ENCODE measurements at places on chromosomes 11 and 22.
A peak's percentile ranks its signal among the peaks of the same experiment; 100 is the strongest.

DNA sequence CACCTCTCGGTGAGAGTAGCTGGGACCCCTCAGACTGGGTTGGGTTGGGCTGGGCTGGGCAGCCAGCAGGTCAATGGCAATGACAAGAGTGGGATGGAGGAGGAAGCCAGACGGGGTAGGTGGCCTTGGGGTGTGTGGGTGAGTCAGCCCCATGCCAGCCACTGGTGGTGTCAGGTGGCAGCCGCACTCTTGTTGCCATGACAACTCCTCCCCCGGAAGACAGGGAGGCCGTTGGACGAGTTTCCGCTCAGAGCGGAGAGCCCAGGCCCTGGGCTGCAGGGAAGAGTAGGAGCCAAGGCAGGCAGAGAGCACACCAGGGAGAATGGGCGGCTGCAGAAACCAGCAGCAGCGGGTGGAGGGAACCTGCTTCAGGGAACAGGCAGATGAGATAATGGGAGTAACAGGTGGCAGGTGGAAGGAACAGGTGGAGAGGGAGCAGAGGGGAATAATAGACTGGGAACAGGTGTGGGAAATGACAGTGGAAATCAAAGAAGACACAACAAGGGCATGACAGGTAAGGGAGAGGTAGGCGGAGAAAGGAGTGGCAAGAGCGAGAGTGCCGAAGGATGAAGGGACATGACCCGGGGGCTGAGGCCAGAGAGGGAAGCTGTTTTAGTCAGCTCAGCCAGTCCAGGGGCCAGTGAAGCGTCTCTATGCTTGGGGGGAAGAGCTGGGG is 8.7 kb downstream of the SPTBN2 start:
- no peak for DNase-seq

GRCh38 chr22:40030026-40030757 is 35.4 kb downstream of the FAM83F start:
- DNase-seq: no peak

GRCh38 chr11:19345848-19346681 is 105.3 kb upstream of the E2F8 start:
- no peak for DNase-seq

DNA sequence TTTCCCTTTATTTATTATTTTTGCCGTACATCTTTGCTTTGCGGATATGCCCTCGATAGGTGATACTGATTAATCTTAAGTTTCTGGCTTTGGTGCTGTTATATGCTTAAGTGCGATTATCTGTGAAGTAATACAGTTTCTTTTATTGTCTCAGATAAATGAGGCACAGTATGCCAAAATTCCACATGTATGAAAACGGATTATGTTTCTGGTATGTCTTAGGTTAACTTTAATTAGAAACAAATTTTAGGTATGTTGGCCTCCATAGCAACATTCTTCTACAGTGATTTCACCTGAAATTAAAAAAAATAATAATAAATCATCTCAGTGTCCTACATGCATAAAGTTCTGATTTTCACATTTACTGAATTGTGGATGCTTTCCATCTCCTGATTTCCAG is 119.2 kb downstream of the ARHGAP42 start:
- DNase-seq: no peak

- DNase-seq: no peak
Observed at GRCh38 chr22:40838486-40838885, 18.0 kb downstream of the ST13 start.

DNA sequence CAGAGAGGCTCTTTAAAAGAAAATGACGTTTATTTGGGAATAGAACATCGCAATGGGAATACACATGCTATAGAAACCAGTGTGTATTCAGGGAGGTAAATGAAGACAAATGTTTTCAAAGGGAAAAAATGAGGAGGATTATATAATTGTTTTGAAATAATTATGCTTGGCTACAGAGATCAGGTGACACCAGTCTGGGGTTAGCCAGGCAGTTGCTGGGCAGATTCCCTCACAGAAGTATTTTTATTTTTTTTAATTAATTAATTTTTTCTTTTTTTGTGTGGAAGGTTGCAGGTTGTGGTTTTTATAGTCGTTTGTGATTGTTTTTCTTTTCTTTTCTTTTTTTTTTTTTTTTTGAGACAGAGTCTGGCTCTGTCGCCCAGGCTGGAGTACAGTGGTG is 5.6 kb upstream of the STARD10 start:
- DNase-seq: no peak

GRCh38 chr11:80638296-80638695 is 1197.5 kb upstream of the TENM4 start:
- DNase-seq: no peak

DNA sequence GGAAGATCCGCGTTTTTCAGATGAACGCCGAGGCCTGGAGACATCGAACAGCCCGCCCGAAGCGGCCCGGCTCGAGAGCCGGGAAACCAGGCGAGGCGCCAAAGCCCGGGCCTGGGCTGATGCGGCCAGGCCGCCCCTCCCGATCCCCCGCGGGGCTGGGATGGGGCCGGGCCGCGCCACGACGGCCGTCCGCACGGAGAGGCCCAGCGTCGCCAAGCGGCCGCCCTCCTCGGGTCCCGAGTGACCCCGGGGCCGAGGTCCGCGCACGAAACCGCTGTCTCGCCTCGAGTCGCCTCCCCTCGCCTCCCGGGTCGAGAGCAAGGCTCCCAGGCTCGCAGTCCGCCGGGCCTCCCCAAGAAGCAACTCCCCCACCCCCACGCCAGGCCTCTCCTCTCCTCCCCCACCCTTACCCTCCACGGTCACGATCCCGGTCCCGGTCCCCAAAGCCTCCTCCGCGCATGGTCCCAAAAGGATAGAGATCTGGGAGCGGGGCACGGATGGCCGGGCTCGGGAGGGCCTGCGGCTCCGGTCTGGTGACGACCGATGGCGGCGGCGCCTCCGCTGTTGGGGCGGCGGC is 482 bp downstream of the DDX17 start:
- DNase-seq: peak; percentile 38

DNA sequence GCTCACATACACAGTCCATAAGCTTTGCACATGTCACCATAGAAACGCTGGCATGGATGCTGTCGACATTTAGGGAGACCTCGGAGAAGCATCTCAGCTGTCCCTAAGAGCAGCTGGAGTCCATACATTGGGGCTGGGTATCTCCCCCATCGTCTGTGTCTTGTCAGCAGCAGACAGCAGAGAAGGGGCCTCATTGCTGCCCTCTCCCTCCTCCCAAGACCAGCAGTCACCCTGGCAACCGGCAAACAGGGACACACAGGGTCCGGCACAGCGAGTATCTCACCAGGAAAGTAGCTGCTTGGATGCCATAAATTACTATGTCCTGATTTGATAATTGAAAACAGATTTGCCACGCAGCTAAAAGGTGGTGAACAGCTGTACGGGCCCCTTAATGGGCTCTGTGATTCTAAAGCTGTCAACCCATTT is 84.4 kb downstream of the CD44 start:
- DNase-seq: no peak

GRCh38 chr11:119729581-119729927 is 554 bp upstream of the NECTIN1 start:
- no peak for DNase-seq

GRCh38 chr22:30371321-30371720 is 14.5 kb downstream of the CCDC157 start:
- no peak for DNase-seq

DNA sequence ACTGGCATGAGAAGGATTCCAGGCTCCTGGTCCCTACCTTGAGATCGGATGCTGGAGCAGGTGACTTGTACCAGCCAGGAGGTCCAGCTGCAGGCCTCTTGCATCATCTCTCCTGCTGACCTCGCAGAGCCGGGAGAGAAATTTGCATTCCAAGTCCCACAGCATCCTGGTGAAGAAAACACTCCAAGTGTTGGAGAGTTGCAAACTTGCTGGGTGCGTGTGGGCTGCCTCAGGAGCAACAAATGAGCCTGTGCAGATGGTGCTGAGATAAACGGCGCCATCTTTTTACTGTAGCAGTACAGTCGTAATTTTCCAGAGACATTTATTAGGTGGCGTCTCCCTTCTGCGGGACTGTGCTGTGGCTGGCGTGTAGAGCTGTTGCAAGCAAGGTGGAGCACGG is 32.1 kb upstream of the ZBTB16 start:
- DNase-seq: no peak

GRCh38 chr22:43217285-43218030 is 30.5 kb upstream of the TTLL12 start:
- no peak for DNase-seq

GRCh38 chr11:61904539-61905048 is 12.8 kb downstream of the RAB3IL1 start:
- DNase-seq: no peak

GRCh38 chr11:29305456-29306232 is 711.2 kb downstream of the KCNA4 start:
- no peak for DNase-seq

- no peak for DNase-seq
Observed at GRCh38 chr11:134459246-134460061, 47.4 kb upstream of the B3GAT1 start.

DNA sequence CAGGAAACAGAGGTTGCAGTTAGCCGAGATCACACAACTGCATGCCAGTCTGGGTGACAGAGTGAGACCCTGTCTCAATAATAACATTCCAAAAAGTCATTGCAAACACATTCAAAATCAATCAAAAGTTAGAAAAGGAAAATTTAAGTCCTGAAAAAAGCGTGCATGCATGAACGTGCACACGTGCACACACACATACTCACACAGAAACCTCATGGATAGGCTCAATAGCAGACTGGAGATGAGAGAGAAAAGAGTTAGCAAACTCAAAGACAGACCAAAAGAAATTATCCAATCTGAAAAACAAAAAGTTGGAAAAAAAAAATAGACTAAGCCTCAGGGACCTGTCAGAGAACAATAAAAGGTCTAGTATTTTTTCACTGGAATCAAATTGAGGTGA is 1005.6 kb downstream of the TBC1D22A start:
- DNase-seq: no peak

- no peak for DNase-seq
Observed at GRCh38 chr11:126290887-126291286, 8.0 kb downstream of the TIRAP start.

DNA sequence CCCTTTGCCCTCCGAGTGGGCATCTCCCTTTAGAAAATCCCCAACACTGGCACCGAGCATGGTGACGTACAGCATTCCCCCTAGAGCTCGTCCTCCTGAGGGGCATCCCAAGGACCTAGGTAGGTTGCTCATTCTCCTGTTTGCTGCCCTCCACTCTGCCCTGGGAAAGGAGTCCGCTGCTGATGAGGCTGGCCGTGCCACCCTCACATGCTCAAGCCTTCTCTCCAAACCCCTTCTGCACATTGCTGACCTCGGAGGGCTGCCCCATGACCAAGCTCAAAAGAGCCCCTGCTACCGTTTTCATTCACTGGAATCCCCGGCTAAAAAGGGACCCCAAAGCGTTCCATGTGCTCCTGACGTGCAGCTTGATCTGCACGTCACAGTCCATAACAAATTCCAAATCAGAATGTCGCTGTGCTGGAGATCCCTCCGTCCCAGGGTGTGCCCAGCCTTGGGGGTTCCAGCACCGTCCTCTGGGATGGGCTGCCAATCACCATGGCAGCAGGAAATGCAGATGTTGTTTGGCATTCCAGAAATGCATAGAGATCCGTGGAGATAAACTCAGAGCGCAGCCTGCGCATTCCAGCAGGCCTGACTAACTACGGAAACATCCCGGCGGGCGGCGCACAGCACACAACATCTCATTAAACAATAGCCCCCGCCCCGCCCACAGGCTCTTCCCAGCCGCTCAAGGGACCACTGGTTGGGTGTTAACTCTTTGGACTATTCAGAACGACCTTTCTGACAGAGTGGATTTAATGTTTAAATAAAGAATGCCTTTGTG is 26.3 kb upstream of the GNB1L start:
- DNase-seq: no peak

DNA sequence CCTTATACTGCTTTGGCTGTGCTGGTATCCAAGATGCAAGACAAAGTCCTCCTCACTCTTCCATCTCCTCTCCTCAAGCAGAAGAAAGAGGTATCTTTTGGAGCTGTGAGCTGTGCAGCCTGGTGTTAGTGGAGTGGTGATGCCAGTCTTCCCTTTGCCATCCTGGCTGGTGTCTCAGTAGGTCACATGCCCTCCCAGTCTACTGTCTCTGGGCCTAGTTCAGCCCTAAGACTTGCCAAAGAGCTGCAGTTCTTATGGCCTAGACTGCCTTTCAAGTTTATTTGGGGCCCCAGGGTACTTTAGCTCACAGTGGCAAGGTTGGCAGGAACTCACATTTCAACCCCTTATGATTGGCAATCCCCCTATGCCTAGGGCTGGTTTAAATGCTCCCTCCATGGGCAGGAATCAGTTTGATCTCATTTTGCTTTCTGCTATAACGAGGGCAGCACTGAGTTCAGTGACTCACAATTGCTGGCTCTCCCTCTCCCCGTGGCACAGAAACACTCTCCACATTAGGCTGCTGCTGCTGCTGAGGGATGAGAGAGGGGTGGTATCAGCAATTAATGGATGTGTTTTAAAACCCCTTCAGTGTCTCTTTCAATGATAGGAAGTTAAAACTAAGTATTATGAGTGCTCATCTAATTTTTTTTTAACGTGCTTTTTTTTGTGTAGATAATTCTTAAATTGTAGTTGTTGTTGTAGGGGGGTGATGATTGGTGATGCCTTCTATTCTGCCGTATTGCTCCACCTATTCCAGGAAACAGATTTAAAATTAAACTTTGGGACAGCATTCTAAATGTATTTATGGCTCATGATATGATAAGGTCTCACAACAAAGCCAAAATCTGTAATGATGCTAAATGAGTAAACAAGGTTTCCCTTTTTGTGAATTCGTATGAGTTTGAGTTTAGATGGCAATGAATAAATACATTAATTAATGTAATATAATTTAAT is 1295.0 kb downstream of the JRKL start:
- DNase-seq: no peak

- DNase-seq: no peak
Observed at GRCh38 chr11:128917144-128917724, 25.4 kb downstream of the TP53AIP1 start.

GRCh38 chr11:118634431-118635236 is 27.2 kb downstream of the PHLDB1 start:
- DNase-seq: no peak

- no peak for DNase-seq
Observed at GRCh38 chr11:15093432-15093831, 20.0 kb downstream of the CALCB start.

- no peak for DNase-seq
Observed at GRCh38 chr22:19678949-19679521, 35.3 kb upstream of the SEPTIN5 start.

DNA sequence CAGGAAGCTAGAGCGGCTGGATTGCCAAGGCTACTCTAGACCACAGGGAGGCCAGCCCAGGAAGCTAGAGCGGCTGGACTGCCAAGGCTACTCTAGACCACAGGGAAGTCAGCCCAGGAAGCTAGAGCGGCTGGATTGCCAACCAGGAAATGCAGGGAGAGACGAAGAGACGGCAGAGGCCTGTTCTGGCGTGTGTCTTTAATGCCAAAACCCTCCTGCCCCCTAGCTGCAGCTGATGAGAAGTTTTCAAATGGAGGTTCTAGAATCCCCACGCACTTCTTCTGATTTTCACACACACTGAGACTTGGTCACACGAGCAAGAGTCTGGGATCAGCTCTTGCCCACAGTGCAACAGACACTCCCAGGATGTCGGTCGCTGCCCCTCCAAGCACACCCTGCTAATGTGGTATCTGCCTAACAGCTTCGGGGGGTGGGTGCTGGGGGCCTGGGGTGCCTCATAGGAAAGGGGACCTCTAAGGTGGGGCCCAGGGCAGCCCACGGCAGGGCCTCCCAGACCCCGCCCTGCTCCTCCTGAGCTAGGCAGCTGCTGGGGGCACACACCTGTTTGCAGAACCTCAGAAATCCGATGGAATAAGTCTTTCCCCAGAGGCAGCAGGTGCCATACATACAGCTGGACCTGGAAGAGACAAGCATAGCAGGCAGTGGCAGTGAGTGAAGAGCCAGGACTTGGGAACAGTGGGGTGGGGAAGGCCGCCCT is 28.5 kb downstream of the MAFF start:
- no peak for DNase-seq

Measured in stimulated activated CD8-positive, alpha-beta memory T cell treated with anti-CD3 and anti-CD28 coated beads, Interleukin-7, amount 100 ng/mL, for 24 hours (primary cell).